ENCODE measurements at places on chromosomes 6 and 20. TPM values are rescaled to one million over a fixed set of nuclear protein-coding genes. Genes with fewer than 3 reads are reported as not detected.
A peak's percentile ranks its signal among the peaks of the same experiment; 100 is the strongest.

Gene OR2H2
- total RNA-seq: not detected

- no peak for DNase-seq
Observed at GRCh38 chr6:11409371-11409770, 128.2 kb upstream of the TMEM170B start.

DNA sequence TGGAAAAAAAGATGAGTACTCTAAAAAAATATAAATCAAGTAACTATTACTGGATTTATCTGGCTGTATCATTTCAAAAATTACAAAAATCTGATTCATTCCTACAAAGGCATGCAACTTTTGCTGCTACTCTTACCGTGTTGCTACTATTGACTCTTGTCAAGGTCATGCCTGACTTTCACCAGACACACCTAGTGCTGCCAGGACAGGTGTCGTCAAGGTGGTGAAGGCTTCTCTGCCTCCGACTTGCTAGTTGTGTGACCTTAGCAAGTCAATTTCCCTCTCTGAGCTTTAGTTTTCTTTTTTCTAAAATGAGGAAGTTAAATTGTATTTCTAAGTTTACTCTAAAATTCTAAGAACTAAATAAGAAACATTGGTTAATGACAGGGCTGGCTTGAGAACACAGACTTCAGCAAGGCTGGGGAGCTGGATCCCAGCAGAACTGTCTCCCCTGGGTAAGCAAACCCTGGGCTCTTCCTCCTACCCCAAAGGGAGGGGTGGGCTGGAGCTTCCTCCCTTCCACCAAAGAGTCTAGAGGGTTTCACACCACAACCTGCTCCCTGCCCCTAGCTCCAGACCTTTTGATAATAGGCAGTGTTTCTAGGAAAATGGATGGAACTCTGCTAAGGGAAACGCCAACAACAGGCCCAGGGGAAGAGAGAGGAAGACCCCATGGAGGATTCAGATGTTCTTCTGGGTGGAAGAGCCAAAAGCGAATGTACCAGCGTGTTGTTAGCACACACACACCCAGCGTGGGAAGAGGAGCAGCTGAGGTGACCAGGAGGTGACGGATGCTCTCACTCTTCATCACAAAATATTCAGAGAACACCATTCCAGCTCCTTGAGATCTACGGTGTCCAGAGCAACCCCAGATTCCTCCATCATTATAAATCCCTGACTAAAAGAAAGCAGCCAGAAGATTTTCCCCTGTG, 47.9 kb upstream of the CITED2 start:
- no peak for DNase-seq

GRCh38 chr6:108616973-108617372, 56.3 kb downstream of the FOXO3 start:
- no peak for DNase-seq

GRCh38 chr6:135937106-135937505, 85.6 kb downstream of the PDE7B start:
- DNase-seq: no peak

GRCh38 chr6:28865401-28866204, 58.2 kb downstream of the TRIM27 start:
- DNase-seq: peak; percentile 15

DNA sequence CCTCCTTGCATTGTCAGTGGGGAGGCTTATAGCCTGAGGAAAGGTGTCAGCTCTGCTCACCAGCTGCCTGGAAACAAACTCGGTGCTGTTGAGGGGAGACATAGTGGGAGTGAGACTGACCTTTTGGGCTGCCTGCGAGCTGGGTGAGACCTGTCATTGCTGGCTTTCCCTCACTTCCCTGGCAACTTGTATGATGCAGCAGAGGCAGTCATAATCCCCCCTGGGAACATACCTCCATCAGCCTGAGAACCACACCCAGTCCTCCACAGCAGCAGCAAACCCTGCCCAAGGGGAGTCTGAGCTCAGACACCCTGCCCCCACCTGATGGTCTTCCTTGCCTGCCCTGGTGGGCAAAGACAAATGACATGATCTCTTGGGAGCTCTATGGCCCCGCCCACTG, 521.2 kb upstream of the IMPG1 start:
- no peak for DNase-seq

Gene SIRPD
- total RNA-seq: not detected

Gene UBE2V1
- total RNA-seq: 61.5 TPM

Gene MOG
- total RNA-seq: not detected

Gene SNAP25
- total RNA-seq: 0.58 TPM

Gene DYNLT2
- 1.9 TPM for total RNA-seq

Gene OXT
- not detected for total RNA-seq

- peak; percentile 98 for DNase-seq
Observed at GRCh38 chr6:110537208-110538123, 61.1 kb upstream of the SLC22A16 start.

- no peak for DNase-seq
Observed at GRCh38 chr20:46808565-46808964, 86.1 kb upstream of the EYA2 start.

DNA sequence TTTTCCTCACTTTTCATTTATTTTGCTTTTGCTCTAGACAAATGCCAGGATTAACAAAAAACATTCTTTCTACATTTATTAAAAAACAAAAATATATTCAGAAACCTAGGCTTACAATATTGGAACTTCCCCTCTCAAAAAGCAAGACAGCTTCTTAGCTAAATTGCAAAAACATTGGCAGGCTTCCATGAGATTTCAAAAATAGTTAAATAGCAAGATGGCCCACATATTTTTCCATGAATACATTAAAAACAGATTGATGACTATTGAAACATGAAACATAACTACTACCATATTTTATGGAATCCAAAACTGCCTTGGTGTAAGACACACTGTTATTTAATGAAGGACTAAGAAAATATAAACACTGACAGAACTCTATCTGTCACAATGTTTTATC, 92.0 kb downstream of the LY86 start:
- no peak for DNase-seq

- no peak for DNase-seq
Observed at GRCh38 chr6:94956910-94957309, 620.4 kb upstream of the MANEA start.

GRCh38 chr6:123712831-123713230, 76.1 kb upstream of the TRDN start:
- no peak for DNase-seq

- DNase-seq: no peak
Observed at GRCh38 chr20:1003920-1004697, 2.0 kb upstream of the RSPO4 start.

Gene ZNF337
- total RNA-seq: 12.5 TPM

- no peak for DNase-seq
Observed at GRCh38 chr20:20566516-20566915, 145.9 kb downstream of the RALGAPA2 start.

DNA sequence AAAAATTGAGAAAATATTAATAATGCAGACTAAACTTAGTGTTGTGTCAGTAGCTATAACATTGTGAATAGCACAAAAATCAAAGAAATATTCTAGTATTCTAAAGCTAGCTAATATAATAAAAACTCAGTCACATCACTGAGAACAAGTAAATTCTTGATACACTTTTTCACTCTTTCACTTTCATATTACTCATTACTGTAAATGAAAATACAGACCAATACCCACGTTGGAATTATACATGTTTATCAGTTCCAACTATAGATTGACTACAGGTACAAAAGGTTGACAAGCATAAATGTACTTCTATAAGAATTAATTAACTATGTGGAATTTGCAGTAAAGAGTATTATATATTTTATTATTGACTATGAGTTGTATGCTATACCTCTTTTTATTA, 1043.4 kb upstream of the FLRT3 start:
- no peak for DNase-seq

GRCh38 chr20:32319100-32319499, 39.0 kb upstream of the ASXL1 start:
- no peak for DNase-seq

GRCh38 chr20:41408986-41409385, 42.4 kb upstream of the EMILIN3 start:
- peak; percentile 44 for DNase-seq

Gene PI16
- not detected for total RNA-seq

- no peak for DNase-seq
Observed at GRCh38 chr20:64099086-64099786, 8.1 kb downstream of the NPBWR2 start.

- no peak for DNase-seq
Observed at GRCh38 chr6:11322252-11322885, 89.9 kb upstream of the NEDD9 start.

DNA sequence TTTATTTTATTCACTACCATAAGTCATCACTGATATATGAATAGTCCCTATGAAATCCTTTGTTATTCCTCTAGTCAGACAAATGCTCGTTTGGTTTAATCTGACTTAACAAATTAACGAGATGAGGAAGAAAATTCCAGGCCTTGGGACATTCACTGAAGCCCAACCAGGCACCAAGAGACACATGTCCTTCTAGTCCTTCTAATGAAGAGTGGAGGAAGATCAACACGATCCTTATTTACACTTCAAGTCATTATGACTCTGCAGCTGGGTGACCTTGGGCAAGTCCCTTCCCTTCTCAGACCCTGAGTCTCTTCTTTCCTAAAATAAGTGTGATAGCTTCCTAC, 117.5 kb downstream of the CEBPB start:
- DNase-seq: no peak

Gene SLC22A2
- total RNA-seq: not detected

- DNase-seq: no peak
Observed at GRCh38 chr6:100456908-100457235, 7.8 kb downstream of the SIM1 start.

DNA sequence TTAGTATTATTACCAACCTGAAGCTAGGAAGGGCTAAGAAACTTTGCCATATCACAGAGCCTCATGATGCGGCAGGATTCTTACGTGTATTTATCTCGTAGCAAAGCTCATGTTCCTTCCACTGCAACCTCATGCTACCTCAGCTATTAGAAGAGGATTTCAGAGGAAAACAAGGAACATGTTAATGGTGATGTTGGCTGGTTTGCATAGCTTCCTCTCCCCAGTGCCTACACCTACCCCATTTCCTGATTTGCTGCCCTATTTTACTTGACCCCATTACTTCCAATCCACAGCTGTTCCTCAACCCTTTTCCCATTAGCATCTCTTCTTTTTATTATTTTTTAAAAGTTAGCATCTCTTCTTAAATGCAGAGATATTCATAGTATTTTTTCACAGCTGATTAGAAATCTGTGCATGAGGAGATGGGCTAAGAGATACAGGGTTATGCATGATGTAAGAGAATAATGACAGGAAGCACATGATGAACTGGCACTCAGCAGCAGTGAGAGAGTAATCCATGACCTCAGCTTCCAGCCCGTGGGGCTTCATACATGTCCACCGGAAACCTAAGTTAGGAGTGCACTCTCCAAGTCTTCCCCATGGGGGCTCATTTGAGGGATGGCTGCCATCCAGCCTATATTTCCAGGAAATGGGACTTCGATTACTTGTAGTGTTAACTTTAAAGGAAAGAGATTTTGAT, 106.1 kb upstream of the ASF1A start:
- DNase-seq: peak; percentile 8

DNA sequence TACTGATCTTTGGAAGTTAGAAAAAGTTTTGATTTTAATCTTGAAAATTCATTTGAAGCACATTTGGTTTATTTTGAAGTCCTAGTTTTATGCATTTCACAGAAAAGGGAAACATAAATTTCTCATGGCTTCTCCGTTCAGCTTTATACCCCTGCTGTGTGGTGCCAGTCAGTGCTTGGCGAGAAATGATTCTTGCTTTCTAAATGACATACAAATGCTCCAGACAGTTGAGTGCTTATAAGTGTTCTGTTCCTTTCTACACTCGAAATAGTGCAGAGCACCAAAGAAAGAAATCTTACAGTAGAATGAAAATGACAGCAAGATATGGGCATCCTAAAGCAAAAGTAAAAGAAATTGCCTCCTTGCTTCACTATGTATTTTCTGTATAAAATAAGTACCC, 9.0 kb upstream of the ZNF292 start:
- no peak for DNase-seq

- no peak for DNase-seq
Observed at GRCh38 chr6:144314003-144314485, 28.9 kb downstream of the UTRN start.

Gene BPI
- not detected for total RNA-seq

Measured in LHCN-M2 (cell line).